CD8-positive, alpha-beta T cell (primary cell): ENCODE measurements at places on chromosomes 1 and 21. TPM values are rescaled to one million over a fixed set of nuclear protein-coding genes. Genes with fewer than 3 reads are reported as not detected.

- no peak for DNase-seq
These were observed 8.5 kb upstream of the ZC3H12A start for GRCh38 chr1:37465593-37466517.

HTR6 gene
- total RNA-seq: 1.1 TPM

DNA sequence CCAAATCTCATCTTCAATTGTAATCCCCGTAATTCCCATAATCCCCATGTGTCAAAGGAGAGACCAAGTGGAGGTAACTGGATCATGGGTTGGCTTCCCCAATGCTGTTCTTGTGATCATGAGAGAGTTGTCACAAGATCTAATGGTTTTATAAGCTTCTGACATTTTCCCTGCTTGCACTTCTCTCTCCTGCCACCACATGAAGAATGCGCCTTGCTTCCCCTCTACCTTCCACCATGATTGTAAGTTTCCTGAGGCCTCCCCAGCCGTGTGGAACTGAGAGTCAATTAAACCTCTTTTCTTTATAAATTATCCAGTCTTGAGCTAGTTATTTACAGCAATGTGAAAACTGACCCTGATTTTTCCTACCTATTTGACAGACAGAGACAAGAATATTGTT is 162.5 kb upstream of the SYT6 start:
- DNase-seq: no peak

GRCh38 chr1:8510041-8510823 is 192.3 kb downstream of the SLC45A1 start:
- DNase-seq: no peak

- DNase-seq: no peak
These were observed 7.5 kb upstream of the FNDC5 start for GRCh38 chr1:32878183-32878582.

CLDN17 gene
- not detected for total RNA-seq

GRCh38 chr1:109786531-109787021 is 22.9 kb upstream of the EPS8L3 start:
- no peak for DNase-seq

GRCh38 chr21:26674323-26674722 is 101.2 kb upstream of the CYYR1 start:
- no peak for DNase-seq
